ENCODE measurements at places on chromosomes 16 and 17.

- DNase-seq: no peak
Observed at GRCh38 chr16:20263138-20263855, 64.0 kb downstream of the GP2 start.

GRCh38 chr17:13582776-13583547 is 18.8 kb downstream of the HS3ST3A1 start:
- no peak for DNase-seq

GRCh38 chr16:65119901-65120401 is 1.9 kb downstream of the CDH11 start:
- DNase-seq: peak; percentile 40

- DNase-seq: no peak
Observed at GRCh38 chr17:3685174-3685573, 10.8 kb downstream of the P2RX5 start.

- DNase-seq: no peak
Observed at GRCh38 chr17:49889500-49889899, 41.6 kb upstream of the TAC4 start.

GRCh38 chr17:81517339-81518112 is 4.9 kb upstream of the ACTG1 start:
- DNase-seq: no peak

DNA sequence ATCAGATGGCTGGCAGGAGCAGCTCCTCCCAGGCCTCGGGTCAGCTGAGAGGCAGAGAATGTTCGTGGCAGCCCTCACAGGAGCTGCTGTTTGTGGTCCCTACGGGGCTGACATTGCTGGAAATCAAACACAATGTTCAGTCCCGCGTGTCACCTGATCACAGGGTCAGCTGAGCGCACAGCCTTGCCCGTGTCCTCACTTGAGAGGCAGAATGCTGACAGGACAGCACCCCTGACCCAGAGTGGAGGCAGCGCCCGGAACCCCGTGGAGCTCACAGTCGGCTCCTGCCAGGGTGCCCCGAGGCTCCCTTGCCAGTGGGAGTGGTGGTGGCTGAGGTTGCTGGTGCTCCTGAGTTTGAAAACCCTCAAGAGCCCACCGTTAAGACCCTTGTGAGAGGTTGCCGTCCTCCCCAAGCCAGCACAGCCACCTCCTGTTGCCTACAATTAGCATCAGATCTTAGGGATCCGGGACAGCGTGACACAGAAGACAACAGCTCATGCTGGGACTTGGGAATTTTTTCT is 3.6 kb upstream of the CHMP6 start:
- no peak for DNase-seq

DNA sequence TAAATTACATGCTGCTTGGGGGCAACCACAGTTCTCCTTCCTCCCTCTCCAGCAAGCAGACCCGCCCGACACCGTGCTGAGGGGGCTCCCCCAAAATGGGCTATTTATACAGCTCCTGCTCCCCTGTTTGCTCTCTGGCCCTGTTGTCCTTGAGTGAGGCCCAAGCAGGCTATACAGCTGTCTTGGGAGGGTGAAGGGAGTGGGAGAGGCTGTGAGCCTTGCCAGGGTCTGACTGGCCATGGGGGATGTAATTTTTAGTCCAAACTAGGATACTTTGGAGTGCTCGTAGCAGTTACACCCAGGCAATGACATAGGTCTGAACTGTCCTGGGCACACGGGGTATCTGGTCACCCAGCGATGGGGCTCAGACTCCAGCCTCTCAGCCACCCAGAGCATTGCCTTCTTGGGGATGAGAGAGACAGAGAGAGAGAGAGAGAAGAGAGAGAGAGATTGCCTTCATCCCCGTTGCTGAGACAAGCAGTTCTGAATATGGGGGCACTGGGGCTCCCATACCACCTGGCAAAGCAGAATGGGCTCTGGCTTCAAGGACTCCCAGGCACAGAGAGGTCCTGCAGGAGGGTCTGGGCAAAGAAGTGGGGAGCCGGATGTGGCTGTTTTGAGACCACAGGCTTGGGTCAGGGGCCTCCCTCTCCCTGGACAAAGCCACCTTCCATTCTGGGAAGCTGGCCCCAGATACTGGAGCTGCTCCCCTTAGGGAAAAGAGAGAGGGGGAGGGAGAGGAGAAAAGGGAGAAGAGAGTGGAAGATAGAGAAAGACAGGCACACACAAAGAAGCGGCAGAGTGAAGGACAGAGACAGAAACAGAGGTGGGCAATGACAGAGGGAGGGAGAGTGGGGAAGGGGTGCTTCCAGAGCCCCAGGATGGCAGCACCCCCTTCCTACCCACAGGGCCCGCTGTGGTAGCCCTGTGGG is 10.7 kb upstream of the TMEM92 start:
- no peak for DNase-seq

- DNase-seq: no peak
Observed at GRCh38 chr17:17910060-17910459, 62.1 kb downstream of the TOM1L2 start.

DNA sequence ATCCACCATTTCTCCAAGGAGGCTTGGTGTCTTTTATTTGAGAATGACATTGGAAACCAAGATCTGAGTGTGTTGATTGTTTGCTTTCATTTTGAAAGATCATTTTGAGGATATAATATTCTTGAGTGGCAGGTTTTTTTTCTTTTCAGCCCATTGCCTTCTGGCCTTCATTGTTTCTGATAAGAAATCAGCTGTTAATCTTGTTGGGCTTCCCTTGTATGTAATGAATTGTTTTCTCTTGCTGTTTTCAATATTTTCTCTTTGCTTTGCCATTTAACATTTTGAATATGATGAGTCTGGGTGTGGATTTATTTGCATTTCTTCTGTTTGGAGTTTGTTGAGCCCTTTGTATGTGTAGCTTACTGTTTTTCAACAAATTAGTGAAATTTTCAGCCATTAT is 22.0 kb downstream of the PRSS54 start:
- no peak for DNase-seq

DNA sequence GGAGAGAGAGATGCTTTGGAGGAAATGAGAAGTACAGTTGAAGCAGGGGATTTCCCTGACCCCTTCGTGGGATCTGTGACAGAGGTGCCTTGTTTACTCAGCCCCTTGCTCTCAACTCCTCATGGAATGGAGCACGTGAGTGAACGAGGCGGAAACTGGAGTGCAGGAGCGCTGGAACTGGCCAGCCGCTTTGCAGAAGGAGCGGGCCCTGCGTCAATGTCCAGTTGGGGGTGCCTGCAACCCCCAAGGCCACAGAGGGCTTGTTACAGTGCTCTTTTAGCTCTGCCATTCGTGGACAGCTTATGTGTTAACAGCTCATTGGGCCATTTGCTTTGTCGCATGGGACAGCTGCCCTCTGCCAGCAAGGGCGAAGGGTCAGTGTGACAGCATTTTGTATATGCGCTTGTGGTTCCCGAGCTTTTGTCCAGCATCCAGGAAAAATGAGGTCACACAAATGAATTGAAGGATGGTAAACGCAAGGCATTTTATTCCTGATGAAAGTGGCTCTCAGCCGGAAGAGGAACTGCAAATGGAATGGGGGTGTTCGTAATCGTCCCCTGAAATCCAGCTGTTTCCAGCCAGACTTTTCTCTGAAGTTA is 1395.1 kb downstream of the CDH8 start:
- no peak for DNase-seq

GRCh38 chr17:1003972-1004768 is 7.2 kb downstream of the TIMM22 start:
- DNase-seq: no peak

DNA sequence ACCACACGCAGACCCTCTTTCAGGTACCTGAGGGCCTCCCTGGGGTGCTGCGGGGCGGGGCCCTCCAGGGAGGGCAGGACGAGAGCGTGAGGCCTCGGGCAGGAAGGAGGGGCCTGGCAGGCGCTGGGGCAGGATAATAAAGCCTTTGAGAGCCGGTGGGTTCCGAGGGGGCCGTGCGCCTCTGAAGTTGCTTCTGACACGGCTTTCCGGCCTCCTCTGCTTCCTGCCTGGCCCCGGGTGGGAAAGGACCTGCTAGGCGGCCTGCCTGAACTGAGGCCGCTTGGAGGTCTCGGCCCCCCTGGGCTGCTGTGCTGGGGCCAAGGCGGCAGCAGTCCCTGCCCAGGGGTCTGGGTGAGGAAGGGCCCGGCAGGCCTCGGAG is 10.4 kb downstream of the CENPX start:
- DNase-seq: no peak

DNA sequence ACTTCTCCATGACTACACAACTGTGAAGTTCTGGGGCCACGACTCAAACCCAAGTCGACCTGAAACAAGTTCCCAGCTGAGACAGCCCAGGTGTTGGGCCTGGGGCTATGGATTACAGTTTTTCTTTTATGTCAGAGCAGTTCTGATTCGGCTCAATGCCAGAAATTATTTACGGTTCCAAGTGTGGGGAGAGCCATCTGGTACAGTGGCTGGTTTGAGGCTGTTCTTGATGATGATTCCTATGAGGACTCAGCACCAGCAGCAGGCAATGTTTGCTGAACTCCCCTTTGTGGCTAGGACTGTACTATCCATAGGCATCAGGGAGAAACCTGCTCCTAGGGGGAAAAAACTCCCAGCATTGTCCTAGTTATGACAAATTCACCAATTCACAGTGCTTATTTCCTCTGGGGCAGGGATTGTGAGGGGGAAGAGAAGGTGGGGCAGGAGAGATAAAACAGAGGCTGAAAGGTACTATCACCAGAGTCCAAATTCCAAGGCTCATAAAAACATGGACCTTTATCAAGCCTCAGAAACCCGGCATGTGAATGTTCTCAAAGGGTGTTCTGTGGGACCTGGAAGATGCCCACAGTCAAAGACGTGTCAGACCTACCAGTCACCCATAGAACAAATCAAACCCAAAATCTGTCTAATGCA is 18.2 kb upstream of the CMTM4 start:
- DNase-seq: no peak

GRCh38 chr17:82974136-82974952 is 105.1 kb upstream of the METRNL start:
- no peak for DNase-seq

DNA sequence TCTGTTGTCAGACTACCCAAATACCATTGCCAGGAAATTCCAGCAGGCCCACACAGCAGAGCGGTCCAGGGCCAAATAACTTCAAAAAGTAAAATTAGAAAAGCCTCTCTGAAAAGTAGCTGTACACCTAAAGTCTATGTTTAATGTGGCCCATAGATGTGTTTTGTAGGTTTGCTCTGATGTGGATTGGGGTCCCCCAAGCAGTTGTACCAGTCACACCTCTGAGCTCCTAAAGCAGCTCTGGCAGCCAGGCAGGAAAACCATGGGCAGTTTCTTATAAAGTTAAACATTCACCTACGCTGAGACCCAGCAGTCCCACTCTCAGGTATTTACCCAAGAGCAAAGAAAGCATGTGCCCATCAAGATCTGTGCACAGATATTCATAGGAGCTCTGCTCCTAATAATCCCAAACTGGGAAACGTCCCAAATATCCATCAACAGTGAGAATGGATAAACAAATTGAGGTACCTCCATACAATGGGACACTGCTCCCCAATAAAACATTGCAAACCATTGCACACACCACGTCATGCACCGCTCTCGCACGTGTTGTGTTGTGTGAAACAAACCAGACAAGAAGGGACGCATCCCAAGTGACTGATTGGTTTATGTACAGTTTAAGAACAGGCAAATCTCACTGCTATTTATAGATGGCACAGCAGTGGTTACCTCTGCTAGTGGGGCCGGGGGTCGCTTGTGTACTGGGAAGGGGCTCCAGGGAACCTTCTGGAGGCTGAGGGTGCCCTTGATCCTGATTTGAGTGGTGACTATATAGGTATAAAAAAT is 15.8 kb upstream of the PRM1 start:
- DNase-seq: no peak

GRCh38 chr17:78432226-78433012 is 54.0 kb downstream of the PGS1 start:
- DNase-seq: peak; percentile 85

DNA sequence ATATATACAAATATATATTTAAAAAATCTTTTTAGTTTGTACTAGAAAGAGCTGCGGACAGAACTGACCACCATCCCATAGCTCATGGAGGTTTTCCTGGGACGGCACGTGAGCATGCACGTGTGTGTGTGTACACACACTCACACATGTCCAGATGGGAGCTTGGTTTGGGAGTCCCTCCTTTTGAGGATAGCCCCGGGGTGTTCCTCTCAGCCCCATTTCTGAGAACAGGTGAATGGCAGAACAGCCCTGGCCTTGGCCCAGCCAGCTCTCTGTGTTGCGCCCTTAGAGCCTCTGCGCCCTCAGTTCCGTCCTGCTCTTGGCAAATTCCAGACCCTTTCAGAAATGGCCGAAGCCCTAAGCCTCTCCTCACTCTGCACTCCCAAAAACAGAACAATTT is 70.1 kb downstream of the AMFR start:
- peak; percentile 8 for DNase-seq

- DNase-seq: no peak
Observed at GRCh38 chr16:53826658-53827057, 122.7 kb downstream of the FTO start.

DNA sequence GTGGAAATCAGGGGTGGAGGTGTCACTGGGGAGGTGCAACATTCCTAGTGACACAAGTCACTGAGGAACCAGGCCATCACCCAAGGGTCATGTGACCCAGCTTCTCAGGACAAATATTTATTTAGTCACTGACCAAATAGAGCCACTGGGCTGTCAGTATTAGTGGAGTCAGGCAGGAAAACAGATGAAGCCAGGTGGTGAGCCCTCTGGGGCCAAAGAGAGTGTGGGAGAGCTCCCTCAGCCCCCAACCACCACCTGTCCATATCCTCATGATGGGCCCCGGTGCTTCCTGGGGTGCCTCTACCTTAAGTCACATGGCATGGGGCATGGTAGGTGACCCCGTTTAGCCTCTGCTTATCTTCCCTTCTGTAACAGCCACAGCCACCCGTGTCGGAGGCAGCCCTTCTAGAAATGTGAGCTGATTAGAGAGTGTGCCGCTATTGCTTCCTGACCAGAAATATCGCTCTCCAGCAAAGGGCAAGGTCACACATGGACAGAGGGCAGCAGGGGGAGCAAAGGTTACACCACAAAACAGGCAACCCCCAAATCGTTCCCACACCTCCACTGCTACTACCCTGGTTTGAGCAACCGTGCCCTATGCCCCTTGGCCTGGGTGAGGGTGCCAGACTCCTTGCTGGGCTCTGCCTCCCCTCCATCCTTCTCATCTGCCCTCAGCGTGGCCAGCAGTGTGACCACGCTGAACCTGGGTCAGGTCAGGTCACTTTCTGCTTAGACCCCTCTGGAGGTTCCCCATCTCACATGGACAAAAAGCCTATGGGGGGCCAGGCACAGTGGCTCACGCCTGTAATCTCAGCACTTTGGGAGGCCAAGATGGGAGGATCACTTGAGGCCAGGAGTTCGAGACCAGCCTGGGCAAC is 8.6 kb upstream of the AKTIP start:
- no peak for DNase-seq

DNA sequence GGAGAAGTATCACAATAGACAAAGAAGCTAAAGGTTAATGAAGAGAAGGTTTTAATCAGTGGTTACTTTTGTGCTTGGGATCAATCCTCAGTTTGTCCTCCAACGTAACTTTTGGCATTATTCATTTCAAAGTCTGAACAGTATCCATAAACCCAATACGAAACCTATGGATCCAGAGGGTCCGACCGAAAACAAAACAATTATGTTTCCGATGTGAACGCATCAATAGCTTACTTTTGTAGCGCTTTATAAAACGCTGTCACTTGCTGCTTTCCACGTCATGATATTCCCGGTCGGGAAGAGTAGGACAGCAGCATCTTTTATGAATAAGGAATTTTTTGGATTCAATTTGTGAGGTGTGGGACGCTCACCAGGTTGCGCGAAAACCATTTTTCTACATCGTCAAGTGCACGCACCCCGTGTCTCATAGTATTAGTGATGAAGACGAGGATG is 383.8 kb downstream of the ZFHX3 start:
- DNase-seq: no peak

- no peak for DNase-seq
Observed at GRCh38 chr17:14826358-14826757, 438.8 kb downstream of the PMP22 start.

- no peak for DNase-seq
Observed at GRCh38 chr17:20096430-20096829, 87.3 kb downstream of the SPECC1 start.

- no peak for DNase-seq
Observed at GRCh38 chr17:66932311-66932710, 32.2 kb upstream of the CACNG4 start.

All from dorsolateral prefrontal cortex (tissue), 122 donors.